ENCODE measurements at places on chromosomes 6 and 20.

DNA sequence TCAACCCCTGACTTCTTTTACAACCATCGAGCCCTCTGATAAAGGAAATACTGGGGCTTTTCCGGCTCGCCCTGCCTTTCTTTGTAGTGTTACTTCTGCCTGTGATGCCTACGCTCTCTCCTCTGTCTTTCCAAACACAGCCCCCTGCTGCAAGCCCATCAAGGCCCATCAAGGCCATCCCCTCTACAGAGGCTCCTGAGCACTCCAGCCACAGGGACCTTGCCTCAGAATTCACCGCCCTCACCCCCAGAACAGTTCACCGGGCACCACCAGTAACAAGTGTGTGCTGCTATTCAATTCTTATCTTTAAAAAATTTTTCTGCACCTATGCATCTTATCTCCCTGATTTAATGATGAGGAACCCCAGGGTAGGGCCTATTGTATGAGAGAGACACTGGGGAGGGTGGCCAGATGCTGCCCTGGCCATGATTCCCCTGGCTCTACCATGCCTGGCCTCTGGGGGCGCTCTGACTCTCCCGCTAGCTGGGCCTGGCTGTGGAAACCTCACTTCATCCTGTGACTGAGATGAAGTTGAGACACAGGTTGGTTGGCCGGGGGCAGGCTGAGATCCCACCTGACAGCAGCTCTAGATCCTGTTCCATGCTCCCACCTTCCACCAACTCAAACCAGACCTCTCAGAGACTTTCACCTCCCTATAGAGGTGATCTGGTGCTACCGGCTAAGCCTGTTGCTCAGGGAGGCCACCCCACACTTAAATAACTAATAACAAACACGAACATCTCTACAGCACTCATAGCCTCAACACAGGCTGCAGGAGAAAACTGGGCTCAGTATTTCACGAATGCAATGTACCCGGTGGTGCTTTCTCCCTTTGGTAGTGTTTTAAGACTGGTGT is 19.2 kb upstream of the GLP1R start:
- DNase-seq: no peak

GRCh38 chr20:15630360-15630759 is 942.9 kb downstream of the KIF16B start:
- no peak for DNase-seq

- no peak for DNase-seq
Measured at GRCh38 chr6:142731611-142732010, 213.4 kb downstream of the HIVEP2 start.

DNA sequence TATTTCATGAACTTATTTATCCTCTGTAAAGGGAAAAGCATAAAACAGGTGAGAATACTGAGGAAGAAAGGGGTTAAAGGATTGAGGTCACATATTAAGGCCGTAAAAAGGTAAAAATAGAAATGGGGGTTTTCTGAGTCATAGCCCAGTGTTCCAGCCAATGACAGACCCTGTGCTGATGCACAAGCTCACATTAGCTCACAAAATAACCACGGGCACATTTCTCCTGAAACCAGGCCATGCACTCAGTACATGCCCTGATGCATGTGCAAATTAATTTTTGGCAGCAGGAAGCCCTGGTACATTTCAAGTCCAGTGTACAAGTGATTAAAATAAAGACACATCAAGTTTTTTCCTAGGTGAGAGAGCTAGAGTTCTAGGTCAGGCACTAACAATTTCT is 194.4 kb downstream of the TMEM200A start:
- DNase-seq: no peak

DNA sequence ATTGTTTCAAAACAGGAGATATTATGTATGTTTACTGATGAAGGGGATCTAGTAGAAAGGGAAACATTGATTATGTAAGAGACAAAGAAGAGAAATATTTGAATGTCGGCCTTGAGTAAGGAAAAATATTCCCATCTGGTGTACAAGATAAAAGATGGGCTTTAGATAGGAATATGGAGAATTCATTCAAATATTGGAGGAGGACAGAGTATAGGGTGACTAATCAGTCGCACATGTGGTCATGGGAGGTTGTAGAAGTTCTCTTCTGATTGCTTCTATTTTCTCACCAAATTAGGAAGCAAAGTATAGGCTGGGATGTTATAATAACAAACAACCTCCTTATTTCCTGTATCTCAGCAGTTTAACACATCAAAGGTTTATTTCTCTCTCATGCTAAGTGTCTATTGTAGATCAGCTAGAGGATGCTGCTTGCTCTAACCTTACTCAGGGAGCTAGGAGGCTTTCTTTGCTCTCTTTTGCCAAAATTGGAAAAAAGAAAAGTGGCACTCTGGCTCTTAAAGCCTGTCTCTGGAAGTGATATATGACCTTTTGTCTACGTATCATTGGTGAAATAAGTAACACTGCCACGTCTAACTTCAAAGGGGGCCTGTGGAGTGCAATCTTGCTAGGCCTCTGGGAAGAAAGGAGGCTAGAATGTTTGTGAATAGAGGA is 1.2 kb upstream of the HDDC2 start:
- DNase-seq: no peak

GRCh38 chr6:125966569-125966968 is 10.0 kb downstream of the HINT3 start:
- no peak for DNase-seq

- DNase-seq: no peak
Measured at GRCh38 chr6:156790711-156791319, 13.6 kb downstream of the ARID1B start.

DNA sequence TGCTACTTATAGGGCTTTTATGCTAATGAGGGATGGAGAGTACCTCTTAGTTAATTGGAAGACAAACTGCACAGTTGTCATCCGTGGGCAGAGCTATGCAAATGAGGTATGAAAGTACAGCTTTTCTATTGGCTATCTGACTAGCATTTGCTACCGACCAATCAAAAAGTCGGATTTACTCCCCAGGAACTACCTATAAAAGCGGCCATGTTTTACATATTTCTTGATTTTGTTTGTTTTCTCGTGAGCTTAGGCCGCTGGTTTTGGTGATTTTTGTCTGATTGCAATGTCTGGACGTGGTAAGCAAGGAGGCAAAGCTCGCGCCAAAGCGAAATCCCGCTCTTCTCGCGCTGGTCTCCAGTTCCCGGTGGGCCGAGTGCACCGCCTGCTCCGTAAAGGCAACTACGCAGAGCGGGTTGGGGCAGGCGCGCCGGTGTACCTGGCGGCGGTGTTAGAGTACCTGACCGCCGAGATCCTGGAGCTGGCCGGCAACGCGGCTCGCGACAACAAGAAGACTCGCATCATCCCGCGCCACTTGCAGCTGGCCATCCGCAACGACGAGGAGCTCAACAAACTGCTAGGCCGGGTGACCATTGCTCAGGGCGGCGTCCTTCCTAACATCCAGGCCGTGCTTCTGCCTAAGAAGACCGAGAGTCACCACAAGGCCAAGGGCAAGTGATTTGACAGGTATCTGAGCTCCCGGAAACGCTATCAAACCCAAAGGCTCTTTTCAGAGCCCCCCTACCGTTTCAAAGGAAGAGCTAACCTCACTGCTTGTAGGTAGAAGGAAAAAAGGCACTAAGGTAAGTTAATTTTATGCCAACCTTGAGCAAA is 36.9 kb downstream of the HFE start:
- DNase-seq: peak; percentile 99

DNA sequence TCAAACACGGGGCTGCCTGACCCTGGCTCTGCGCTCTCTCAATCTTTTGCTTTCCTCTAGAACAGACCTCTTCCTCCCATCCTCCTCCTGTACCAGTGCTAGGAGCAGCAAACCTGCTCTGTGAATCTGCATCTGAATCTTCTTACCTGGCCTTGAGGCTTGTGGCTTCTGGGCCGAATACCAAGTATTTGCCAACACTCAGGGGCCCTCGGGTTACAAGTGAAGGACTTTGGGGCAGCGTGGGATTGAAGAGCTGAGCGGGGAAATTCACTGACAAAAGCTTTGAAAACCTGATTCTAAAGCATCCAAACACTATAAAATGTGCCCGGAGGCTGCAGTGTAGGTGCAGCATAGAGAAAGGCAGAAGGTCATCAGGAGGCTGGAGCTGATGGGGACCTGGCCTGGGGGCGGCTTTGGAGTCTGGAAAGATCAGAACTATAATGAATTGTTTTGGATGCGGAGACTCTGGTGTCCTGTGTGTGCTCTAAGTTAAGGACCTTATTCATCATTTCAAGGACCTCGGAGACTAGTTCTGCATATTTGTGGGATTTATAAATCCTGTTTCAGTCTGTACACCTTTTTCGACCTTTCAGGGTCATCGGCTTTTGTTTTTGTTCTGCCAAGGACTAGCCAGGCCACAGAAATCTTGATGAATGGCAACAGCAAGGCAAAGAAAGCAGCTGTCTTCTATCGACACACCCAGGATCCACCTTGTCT is 16.4 kb upstream of the IGF2R start:
- no peak for DNase-seq

GRCh38 chr6:19399406-19399805 is 437.8 kb upstream of the ID4 start:
- no peak for DNase-seq

- DNase-seq: no peak
Measured at GRCh38 chr6:39188571-39188970, 40.7 kb downstream of the KCNK5 start.
